ENCODE measurements at places on chromosomes 12 and 14.

GRCh38 chr12:49253033-49253623, 11.8 kb upstream of the TUBA1C start:
- ATAC-seq = peak; percentile 95

DNA sequence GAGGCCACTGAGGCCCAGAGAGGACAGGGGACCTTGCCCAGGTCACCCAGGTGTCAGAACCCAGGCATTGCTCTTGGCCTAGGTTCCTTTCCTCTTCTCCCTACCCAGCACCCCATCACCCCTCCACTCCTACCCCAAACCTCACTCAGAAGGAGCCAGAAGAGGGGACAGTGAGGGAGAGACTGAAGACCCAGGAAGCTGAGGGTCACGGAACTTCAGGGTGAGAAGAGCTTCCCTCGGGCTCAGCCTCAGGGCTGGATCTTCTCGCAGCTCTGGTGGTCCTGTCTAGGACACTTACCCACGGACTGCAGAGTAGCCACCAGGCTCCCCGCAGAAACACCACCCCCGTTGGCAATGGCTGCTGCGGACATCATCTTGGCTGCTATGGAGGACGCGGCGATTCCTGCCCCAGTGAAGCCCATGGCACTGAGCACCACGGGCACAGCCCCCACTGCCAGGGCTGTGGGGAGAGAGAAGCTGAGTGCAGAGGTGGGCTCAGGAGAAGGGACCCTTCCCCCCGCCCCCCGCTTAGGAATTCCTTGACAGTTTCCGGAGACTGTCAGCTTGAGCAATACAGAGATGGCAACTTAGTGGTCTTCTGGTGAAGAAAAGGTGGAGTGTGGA, 1.1 kb downstream of the IFI27L2 start:
- ATAC-seq = no peak

GRCh38 chr12:94551810-94552209, 92.1 kb upstream of the CEP83 start:
- no peak for ATAC-seq

DNA sequence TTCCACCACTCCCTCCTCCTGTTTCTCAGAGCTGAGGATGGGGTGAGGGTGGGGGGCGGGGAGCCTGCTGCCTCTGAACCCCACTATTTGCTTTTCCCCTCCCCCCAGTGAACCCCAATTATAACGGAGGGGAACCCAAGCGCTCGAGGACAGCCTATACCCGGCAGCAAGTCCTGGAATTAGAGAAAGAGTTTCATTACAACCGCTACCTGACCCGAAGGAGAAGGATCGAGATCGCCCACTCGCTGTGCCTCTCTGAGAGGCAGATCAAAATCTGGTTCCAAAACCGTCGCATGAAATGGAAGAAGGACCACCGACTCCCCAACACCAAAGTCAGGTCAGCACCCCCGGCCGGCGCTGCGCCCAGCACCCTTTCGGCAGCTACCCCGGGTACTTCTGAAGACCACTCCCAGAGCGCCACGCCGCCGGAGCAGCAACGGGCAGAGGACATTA, 1.1 kb downstream of the HOXC4 start:
- no peak for ATAC-seq

DNA sequence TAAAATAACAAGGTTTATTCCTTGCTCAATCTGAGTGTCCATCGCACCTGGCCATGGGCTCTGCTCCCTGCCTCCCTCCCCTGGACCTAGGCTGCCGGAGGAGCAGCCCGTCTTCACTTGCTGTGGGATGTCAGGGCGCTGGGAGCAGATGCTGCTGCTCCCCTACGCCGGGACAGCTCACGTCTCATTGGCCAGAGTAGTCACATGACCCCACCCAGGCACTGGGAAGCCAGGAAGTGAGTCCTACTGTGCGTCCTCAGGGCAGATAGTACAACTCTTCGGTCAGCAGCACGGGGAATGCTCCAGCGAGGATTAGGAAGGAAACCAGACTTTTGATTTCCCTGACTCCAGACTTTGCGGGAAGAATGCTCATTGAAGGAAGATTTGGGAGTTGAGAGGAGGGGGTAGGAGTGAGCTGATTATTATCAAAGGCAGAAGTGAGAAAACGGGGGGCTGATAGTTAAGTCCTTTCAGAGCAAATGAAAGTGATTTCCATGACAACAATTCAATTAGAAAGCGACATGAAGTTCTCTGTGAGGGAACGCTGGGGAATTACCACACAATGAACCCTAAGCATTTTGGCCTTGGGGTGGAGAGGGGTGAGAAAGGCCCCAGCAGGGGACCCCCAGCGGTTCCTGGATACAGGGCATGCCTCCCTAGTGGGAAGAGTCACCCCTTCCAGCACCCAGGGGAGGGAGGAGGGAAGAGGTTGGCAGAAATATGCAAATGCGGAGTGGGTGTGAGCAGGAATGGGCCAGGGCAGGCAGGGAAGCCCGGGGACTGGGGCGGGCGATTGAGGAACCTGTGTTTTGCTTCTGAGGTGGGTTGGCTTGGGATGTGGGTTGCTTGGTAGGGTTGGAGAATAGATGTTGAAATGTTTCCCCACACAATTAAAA, 215.5 kb downstream of the AACS start:
- ATAC-seq = peak; percentile 38

DNA sequence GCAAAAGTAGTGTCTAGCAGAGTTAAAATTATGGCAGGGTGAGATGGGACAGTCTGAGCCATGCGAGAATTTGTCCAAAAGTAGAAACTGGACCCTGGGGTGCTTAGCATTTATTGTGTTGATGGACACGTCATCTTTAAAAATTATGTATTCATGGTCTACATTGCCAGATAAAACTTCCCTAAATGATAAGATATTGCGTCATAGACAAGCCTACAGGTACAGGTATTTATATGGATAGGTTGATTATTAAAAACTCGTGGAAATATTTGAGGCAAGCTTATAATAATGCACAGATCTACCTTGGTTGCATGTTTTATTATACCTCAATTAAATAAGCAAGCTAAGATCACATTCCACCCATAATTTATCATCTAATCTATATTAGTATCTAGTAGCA, 196.0 kb upstream of the PDZRN4 start:
- ATAC-seq = no peak

GRCh38 chr14:65312859-65313258, 99.7 kb upstream of the FUT8 start:
- ATAC-seq = no peak

- no peak for ATAC-seq
Measured at GRCh38 chr14:44154874-44155273, 352.2 kb downstream of the FSCB start.

DNA sequence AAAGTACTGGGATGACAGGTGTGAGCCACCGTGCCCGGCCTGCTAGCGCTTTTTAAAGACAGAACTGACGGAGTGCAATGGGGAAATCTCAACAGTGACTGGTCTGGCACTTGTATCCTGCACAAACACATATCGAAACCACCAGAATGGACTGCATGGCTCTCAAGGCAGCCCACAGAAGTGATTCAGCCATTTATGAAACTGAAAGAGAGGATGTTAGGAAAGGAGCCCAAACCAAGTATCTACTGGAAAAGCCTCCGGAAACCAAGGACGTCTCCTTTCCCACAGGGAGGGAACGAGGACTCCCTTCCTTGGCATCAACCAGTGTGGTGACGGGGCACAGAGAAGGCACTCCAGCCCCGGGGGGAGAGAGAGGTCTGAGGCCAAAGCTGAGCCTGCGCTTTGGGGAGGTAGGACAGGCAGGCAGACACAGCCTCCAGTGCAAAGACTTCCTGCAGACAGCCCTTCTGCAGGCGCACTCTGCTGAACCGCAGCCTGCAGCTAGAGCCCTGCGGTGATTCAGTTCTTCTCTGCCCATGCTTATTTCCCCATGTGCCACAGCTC, 16.5 kb downstream of the SLC15A4 start:
- ATAC-seq = no peak

DNA sequence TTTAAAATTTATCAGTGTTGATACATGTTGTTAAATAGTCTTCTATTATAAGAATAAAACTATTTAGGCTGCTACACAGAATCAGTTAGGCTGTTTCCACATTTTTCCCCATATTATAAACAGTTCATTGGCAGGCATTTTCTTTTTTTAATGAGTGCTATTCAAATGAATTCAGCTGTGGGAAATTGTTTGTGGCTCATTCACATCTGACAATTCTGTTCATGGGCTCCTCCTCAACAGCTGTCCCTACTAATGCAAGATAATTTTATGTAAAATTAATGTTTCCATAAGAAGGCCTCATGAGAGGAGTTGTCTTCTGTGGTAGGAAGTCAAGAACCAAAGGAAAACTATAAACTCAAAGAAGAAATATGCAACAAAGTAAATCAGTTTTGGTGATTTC, 218.0 kb downstream of the PPFIA2 start:
- ATAC-seq = no peak

GRCh38 chr12:122403831-122404230, 18.6 kb downstream of the CLIP1 start:
- ATAC-seq = peak; percentile 13

DNA sequence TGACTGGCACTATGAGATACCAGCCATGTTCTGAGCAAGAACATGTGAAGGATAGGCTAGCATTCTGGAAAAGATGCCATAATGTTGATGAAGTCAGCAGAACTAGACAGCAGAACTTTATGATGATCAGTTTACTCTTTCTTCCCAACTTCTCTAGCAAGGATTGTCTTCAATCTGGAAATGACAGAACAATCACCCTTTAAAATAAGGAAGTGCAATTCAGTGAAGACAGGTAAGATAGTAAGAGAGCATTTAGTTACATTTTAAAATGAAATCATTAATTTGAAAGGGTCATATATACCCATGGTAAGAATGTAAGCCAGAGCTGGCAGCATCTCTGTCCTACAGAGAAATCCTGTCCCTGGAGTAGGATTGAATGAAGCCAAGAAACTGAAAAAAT, 66.0 kb upstream of the C12orf71 start:
- ATAC-seq = no peak

DNA sequence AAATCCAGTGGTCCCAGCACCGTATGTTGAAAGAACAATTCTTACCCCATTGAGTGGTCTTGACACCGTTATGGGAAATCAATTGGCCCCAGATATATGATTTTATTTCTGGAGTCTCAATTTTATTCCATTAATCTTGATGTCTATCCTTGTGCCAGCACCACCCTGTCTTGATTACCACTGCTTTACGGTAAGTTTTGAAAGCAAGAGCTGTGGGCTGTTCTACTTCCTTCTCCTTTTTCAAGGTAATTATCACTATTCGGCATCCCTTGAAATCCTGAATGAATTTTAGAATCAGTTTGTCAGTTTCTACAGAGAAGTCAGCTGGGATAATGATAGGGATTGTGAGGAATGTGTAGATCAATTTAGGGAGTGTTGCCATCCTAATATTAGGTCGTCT, 160.8 kb upstream of the SFSWAP start:
- no peak for ATAC-seq

- peak; percentile 98 for ATAC-seq
Measured at GRCh38 chr14:21825149-21825743, 151.6 kb upstream of the OR4E1 start.

- no peak for ATAC-seq
Measured at GRCh38 chr12:112836736-112837628, 45.4 kb downstream of the RPH3A start.

- ATAC-seq = no peak
Measured at GRCh38 chr12:118398940-118399339, 22.6 kb downstream of the SUDS3 start.

GRCh38 chr12:92928421-92928961, 604 bp downstream of the EEA1 start:
- ATAC-seq = peak; percentile 53

DNA sequence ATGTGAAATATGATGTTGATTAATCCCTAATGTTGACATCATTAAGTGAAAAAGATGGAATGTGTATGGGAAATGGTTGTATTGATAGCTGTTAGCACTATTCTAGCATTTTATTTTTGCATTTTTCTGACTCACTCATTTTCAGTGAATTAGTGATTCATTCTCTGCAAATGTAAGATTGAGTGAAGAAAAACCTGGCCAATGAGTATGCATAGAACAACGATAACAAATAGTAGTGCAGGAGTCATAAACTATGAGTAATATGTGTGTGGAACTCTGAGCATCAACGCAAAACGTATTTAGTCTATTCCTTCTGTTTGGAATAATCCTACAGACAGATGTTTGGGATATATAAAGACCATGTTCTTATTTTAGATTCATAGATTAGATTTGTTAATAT, 76.3 kb upstream of the RTL1 start:
- ATAC-seq = no peak

- ATAC-seq = peak; percentile 59
Measured at GRCh38 chr14:70045844-70046535, 142.8 kb downstream of the SLC8A3 start.

GRCh38 chr14:68794130-68794850, 1.4 kb upstream of the ZFP36L1 start:
- ATAC-seq = peak; percentile 26

GRCh38 chr12:48025281-48025680, 21.0 kb upstream of the COL2A1 start:
- no peak for ATAC-seq

DNA sequence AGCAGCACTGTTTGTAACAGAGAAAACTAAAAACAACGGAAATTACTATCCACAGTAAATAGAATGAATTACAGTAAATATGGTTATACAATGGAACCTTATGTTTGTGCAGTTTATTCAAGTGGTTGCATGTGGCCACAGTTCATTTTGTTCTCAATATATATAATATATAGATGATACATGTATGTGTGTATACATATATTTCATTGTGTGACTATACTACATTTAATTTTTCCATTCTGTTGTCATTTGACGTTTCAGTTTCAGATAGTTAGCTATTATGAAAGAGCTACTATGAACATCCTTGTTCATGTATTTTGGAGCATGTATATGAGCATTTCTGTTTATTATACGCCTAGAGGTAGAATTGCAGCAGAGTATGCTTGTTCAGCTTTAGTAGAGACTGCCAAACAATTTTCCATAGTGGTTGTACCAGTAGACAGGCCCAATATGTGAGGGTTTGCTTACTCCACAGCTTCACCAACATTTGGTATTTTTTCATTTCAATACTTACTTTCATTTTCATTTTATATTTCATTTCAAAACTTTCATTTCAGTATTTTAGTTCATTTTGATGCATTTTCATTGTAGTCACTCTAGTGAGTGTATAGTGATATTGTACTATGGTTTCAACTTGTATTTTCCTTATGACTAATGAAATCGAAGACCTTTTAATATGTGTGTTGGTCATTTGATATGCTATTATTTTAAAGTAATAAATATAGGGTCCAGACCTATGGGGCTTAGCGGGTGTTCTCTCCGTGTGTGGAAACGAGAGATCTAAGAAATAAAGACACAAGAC, 141.5 kb upstream of the FGD4 start:
- ATAC-seq = peak; percentile 79

GRCh38 chr14:68195126-68195525, 375.5 kb downstream of the RAD51B start:
- ATAC-seq = no peak

DNA sequence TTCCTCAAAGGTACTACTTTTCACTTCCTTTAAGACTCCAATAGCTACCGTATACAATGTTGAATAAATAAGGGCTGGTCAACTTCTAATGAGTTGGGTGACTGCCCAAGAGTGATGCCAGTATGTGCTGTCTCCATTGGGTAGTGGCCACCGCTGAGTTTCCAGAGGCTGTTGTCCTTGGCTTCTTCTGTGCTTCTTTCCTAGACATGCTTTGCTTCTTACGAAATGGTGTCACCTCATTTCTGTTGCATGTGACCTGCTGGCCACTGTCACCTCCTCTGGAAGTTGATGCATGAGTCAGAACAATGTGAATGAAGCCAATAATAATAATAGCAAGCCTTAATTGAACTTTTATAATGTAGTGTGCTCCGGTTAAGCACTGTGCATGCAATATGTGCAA, 7.5 kb upstream of the NID2 start:
- ATAC-seq = no peak

- ATAC-seq = no peak
Measured at GRCh38 chr12:22856178-22856577, 231.2 kb downstream of the ETNK1 start.

Measured in activated T-helper 17 cell treated with anti-CD3 and anti-CD28 coated beads, Interleukin-2, amount 50 U/mL, for 72 hours (primary cell).